ENCODE measurements at places on chromosomes 12 and 14. TPM values are rescaled to one million over a fixed set of nuclear protein-coding genes. Genes with fewer than 3 reads are reported as not detected.
A peak's percentile ranks its signal among the peaks of the same experiment; 100 is the strongest.

Gene CCDC38
- not detected for polyA plus RNA-seq

Gene KCNC2
- not detected for polyA plus RNA-seq

Gene RHEBL1
- 2.3 TPM for polyA plus RNA-seq

Gene TBX3
- 10.2 TPM for polyA plus RNA-seq

Gene PLA2G1B
- not detected for polyA plus RNA-seq

GRCh38 chr12:111203446-111203845 is 165.4 kb downstream of the PHETA1 start:
- no peak for DNase-seq

- DNase-seq = peak; percentile 80
Measured at GRCh38 chr12:95790033-95790916, at the start of gene NTN4. Gene NTN4, minus strand, starts transcription at chr12:95790764. Its CDS starts 455 bp downstream, at chr12:95790309.

DNA sequence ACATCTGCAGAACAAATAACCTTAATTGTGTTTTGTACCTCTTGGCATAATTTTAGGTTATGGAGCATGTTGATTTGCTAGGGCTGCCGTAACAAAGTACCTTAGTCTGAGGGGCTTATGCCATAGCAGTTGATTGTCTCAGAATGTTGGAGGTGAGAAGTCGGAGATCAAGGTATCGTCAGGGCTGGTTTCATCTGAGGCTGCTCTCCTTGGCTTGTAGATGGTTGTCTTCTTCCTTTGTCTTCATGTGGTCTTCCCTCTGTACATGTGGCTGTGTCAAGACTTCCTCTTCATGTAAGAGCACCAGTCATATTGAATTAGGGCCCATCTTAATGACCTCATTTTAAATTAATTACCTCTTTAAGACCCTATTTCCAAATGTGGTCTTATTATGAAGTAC is 64.4 kb upstream of the PTHLH start:
- DNase-seq = no peak

GRCh38 chr12:130873106-130873795 is 1.4 kb downstream of the RAN start:
- no peak for DNase-seq

DNA sequence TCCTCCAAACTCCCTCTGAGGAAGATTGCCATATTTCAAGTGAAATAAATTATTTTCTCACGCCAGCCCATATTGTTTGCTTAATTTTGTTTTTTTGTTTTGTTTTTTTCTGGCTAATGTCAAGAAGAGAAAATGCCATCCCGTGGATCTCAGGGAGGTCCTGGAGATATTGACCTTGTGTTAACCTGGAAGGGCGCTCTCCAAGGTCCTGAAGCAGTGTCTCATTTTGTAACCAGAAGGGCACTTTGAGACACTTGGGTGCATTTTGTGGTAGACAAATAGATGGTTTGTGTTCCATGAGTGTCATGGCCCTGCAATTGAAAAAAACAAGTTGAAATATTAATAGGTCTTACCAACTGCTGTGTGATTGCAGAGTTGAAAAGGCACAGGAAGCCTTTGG is 268.9 kb downstream of the SUDS3 start:
- no peak for DNase-seq

- no peak for DNase-seq
Measured at GRCh38 chr12:104975587-104976343, 10.4 kb upstream of the NOPCHAP1 start.
